ENCODE measurements at places on chromosomes 1 and 21.

DNA sequence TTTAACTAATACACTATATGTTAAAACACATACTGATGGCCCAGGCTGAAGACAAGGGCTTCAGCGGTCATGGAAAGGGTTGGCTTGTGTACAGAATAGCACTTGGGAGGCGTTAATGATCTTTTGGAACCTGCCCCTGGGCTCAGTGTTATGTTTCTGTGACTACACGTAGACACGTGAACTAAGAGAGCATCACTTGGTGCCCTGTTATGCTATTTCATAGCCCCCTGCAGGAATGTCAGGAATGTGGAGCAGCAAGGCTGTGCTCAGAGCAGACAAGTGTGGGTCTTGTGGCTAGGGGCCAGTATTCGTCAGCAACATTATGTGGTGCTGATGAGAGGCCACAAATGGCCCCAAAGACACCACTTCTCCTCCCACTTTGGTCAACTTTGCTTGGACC lies 132.4 kb downstream of the MAP3K21 start:
- DNase-seq = no peak

- DNase-seq = no peak
Measured at GRCh38 chr21:15514073-15514946, 215.5 kb upstream of the USP25 start.

DNA sequence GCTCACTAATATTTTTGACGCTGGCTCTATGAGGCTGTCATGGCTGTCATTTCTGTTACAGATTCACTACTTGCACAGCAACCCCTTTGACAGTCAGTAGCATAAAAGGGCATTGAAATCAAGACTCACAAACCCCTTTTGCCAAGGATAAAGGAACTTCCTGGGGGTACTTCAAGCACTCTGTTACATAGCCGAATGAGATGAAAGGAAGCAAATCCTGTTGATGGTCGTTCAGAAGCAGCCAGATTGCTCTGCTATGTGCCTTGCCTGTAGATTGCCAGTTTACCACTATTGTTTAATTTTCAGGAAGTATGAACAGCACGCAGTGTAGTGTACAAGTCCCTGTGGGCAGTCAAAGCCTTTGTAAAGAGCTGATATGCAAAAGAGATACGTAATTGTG lies 296.2 kb downstream of the LRRIQ3 start:
- DNase-seq = no peak

DNA sequence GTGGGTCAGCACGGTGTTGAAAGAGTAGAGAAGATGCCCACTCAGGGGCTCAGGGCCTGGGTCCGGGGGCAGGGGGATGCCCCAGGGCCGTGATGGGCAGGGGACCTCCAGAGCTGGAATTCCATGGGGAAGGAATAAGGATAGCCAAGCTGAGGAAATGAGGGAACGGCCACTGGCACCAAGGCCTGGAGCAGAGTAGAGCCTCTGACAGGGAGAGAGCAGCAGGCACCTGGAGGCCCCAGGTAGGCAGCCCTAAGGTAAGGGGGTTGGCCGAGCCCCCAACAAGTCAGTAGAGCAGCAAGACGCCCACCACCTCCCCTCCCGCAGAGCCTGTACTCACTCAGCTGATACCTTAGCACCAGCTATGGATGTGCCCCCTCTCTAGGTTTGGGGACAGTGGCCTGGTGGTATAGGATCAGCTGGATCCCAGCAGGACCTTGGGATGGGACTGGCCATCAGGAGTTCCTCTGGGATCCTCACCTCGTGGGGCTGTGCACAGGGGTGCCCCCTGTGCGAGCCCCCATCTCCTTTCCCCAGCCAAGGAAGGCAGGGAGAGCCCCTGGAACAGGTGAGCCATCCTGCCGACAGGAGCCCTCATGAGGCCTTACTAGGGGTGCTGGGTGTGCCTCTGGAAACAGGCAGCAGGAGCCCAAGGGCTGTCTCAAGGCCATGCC lies 21.0 kb upstream of the ARF1 start:
- DNase-seq = no peak

- peak; percentile 77 for DNase-seq
Measured at GRCh38 chr1:207077470-207078377, 10.9 kb upstream of the C4BPB start.
